SK-N-SH treated with all-trans-retinoic acid at 6 μM for 48 hours (cell line): ENCODE measurements at places on chromosomes 5 and 9.
A peak's percentile ranks its signal among the peaks of the same experiment; 100 is the strongest.

GRCh38 chr5:1488882-1489680 lies 34.7 kb downstream of the LPCAT1 start:
- ATAC-seq: peak; percentile 52; the same call in 2 of the 3 replicates

- ATAC-seq: no peak; the same call in 2 of the 3 replicates
These were observed 106.0 kb downstream of the ADRB2 start for GRCh38 chr5:148932355-148932935.

- ATAC-seq: peak; percentile 65
These were observed 92.7 kb downstream of the DAB2IP start for GRCh38 chr9:121744002-121744686.

DNA sequence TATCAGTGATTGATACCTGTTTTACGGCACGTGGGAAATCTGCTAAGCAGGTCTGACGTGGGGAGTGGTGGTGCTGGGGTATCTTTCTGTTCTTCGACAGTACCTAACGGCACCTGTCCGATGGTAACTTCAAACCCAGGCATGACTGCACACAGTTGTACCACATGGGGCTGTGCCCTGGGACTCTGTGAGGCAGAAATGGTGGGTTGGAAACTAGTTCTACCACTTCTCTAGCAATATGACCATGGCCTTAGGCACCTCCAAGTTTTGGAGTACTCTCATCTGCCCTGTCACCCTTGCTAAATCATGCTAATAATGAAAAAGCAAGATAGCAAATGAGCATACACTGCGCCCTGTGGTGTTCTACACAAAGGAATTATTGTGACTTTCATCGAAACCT lies 30.9 kb downstream of the EPB41L4B start:
- no peak for ATAC-seq

GRCh38 chr9:136470356-136470755 lies 12.5 kb downstream of the SEC16A start:
- ATAC-seq: no peak

GRCh38 chr9:34502471-34502870 lies 20.3 kb downstream of the ENHO start:
- no peak for ATAC-seq

- peak; percentile 95 for ATAC-seq
These were observed 10.8 kb downstream of the REEP2 start for GRCh38 chr5:138449501-138450239.
